OCI-M1 (cell line): ENCODE measurements at places on chromosomes 5 and 9.

DNA sequence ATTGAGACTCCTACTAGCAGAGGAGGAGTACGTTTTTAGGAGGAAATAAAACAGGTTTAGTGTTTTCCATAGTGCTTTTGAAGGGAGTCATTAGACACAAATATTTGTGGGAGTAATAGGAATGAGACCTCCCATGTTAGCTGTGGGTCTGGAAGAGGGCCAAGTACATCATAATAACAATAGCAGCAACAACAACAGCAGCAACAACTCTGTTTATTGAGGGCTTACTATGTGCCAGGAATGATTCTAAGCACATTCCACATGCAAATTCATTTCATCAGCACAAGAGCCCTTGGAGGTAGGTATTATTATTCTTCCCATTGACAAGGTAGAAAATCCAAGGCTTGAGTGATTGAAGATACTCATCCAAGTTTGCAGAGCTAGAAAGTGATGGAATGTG lies 384.2 kb upstream of the RPS23 start:
- DNase-seq = no peak

DNA sequence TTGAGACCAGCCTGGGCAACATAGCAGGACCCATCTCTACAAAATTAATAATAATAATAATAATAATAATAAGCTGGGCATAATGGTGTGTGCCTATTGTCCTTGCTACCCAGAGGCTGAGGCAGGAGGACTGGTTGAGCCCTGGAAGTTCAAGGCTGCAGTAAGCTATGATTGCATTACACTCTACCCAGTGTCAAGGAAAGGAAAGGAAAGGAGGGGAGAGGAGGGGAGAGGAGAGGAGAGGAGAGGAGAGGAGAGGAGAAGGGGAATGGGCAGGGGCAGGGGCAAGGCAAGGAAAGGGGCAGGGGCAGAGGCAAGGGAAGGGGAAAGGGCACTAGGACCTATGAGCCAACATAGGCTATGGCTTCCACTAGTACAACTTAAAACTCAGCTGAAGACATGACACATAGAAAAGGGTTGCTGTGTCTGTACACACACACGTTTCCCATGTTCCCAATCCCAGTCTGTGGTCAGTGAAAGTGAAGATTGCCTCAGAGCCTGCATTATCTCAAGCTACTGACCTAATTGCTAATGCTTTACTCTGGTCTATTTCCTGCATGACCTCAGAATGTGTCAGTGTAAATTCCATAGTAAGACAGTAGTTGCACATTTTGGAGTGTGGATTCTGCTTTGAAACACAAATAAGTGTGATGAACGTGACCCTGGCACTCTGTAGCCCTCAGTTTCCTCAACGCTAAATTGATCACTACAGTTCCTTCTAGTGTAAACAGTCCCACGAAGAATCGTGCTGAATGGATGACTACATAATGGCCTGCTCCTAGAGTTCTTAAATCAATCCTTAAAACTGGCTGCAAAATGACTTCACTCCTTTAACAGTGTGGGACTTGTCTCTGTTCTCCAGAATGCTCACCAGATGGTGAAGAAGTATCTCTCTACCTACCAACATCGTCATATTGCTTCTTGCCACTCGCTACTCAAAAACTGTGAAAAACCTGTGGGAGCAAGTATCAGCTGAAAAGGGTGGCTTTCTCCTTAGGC lies 497.0 kb downstream of the RAB3C start:
- DNase-seq = peak; percentile 23

- no peak for DNase-seq
Observed at GRCh38 chr9:100219347-100219746, 120.3 kb downstream of the INVS start.

DNA sequence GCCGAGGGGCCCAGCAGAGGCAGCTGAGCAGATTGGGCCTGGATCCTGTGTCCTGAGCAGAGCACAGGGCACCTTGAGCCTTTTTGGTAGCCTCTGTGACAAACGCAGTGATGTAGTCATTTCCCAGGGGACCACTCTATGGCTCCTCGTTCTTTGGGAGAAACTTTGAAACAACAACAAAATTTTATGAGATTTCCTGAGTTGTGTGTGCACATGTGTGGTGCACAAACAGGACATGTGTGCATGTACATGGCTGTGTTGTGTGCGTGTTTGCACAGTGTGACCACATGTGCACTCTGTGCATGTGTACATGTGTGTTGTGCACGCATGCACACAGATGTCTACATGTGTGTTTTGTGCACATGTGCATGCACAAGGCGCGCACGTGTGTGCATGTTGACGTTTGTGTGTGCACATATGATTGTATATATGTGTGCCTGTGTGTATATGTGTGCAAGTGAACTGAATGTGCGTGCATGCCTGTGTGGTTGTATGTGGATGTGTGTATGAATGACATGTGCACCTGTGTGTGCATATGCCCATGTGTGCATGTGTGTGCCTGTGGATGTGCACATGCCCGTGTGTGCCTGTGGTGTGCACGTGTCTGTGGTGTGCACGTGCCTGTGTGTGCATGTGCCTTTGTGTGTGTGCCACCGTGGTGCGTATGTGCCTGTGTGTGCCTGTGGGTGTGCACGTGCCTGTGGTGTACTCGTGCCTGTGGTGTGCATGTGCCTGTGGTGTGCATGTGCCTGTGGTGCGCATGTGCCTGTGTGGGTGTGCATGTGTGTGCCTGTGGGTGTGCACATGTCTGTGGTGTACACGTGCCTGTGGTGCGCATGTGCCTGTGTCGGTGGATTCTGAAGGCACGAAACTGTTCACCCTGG lies 221.6 kb downstream of the CACNA1B start:
- DNase-seq = no peak

- DNase-seq = no peak
Observed at GRCh38 chr9:90044710-90045151, 439.9 kb downstream of the GADD45G start.

DNA sequence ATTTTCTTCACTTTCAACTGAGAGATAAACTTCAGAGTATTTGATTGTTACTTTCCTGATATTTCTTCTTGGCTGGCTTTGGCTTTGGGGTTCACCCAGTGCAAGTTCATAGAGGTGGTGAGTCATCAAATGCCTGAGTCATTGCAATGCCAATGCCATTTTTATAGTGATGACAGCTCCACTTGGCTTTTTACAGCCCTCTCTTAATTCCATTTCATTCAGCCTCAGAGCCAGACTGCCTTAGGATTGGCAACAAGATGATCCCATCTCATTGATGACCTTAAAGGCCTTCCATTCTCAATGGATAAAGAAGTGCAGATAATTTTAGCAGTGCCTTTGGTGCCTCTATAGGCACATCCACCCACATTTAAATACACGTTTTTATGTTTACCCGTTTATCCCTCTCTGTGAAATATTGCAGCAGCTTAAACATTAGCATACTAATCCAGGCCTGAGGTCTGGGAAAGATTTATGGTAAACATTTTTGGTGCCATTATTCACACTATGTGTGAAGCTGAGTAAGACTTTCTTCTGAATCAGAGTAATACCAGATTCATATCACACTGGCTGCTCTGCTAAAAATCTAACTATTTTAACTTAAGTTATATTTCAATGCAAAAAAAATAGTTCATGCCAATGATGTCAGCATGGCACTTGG lies 88.9 kb upstream of the TYRP1 start:
- DNase-seq = peak; percentile 83

DNA sequence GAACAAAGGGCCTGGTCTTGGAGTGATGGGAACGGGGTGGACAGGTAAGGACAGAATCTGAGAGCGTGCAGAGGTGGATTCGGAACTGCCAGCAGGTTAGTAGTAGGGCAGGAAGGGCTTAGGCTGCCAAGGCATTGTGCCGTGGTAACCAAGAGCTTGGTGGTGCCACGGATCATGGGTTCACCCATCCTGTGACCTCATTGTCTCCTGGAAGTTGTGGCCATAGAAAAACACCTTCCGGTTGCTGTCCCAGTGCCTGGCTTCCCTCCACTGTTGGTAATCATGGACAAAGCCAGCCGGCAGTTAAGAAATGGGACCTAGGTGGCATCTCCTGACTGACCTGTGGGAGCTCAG lies 42.5 kb upstream of the CFAP157 start:
- no peak for DNase-seq

DNA sequence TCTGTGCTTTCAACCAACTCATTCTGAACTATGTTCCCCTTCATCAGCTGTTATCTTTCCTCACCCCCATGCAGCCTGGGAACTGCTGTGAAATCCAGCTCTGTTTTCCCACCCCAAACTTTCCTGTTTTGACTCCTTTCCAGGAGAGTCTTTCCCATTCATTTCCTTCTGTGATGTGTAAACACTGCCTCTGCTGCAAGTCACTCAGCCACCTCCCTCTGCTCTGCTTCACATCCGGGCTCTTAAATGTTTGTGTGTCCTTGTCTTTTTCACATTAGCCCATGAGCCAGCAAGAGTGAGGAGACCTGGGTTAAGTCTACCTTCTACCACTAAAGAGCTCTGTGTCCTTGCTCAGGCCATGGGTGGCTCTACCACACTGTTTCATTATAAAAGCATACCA lies 137.5 kb downstream of the ICE1 start:
- DNase-seq = no peak

DNA sequence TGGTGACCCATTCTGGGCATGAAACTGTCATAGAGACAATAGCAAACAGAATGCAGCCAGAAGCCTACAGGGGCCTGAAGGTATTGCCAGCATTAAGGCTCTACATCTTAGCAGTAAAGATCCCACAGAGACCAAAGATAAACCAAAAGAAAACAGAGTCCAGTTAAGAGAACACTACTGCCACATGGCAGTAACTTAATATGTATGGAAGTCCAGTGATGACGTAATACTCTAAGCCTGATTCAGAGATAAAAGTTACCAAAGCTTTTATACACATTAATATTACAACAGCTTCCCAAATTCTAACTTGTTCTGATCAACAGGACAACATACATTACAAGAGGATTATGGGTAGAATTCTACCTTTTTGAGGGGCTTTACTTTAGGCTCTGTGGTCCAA lies 371.5 kb downstream of the PRELID2 start:
- DNase-seq = peak; percentile 46

DNA sequence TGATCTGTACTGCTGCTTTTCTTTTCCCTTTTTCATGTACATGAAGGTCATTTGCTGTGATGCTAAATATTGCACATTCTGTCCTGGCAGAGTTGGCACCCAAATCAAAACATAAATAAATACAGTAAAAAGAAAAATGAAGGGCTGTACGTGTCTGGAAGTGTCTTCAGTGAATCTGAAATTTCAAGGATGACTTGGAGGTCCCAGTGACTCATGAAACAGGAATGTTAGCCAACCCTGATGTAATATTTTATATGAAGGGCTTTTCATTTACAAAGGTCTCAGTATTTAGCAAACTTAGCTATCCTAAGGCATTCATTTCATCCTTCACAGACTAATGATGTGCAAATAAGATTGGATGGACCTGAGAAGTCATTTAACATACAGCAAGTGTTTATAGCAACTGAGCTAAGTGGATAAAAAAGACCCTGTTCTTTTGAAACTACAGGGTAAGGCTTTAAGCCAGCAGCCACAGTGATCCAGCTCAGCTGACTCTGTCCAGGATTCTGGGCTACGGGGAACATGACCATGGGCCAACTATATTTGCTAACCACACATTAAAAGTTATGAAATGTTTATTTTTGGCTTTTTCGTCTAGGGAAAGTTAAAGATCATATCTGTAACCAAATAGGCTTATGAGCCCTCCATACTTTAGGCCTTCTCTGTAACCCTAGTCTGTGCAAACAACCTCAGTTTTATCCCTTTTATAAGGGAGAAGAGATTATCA lies 104.0 kb upstream of the DMRTA1 start:
- no peak for DNase-seq

DNA sequence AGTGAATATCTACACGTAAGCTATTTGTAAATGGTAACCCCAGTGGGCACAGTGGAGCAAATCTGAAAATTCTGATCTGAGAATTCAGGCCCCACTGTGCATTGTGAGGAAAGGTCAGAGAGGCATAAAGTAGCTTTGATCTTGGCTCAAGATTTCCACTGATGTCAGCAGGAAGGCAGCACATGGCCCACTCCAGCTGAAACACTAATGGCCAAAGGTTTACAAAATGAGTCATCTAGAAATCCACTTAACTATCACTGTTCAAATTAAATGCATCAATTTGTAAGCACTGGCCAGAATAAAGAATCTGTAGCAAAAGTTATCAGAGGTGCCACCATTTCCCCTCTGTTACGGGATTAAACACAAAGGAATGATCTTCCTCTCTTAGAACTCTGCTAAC lies 191.6 kb downstream of the C9orf152 start:
- no peak for DNase-seq

DNA sequence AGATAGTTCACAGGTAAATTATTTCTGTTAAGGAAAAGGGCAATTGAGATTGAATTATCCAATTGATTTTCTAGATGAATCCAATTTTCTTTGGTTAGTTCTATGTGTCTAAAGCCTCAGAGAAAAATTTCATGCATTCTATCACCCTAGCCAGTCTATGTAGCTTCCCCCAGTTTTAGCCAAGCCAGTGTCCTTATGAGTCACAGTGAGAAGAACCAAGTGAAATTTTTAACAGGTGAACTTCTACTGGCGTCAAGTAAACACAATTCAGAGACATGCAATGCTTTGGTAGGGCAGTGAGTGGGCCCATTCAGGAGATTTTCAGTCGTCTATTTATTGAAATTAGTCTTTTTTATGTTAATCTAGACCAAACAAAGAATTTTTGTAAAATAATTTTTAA lies 1077.4 kb upstream of the ARRDC3 start:
- DNase-seq = no peak
